ENCODE measurements at places on chromosomes 6 and 20. TPM values are rescaled to one million over a fixed set of nuclear protein-coding genes. Genes with fewer than 3 reads are reported as not detected.

DNA sequence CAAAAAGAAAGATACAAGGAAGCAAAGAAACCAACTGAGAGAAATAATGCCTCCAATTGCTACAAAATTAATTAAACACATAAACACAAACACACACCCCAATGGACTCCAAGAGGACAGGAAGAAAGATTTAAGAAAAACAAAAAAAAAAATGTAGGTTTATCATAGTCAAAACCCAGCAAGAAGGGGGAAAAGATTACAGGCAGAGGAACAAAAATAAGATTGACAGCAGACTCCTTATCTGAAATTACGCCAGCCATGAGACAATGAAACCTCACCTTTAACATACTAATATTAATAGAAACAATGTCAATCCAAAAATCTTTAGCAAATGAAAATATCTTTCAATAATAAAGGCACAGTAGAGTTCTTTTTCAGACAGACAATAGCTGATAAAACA is 155.8 kb downstream of the RNGTT start:
- DNase-seq: no peak

GRCh38 chr20:51028616-51029212 is 5.8 kb upstream of the KCNG1 start:
- DNase-seq: no peak

OLIG3 gene
- total RNA-seq: not detected

DNA sequence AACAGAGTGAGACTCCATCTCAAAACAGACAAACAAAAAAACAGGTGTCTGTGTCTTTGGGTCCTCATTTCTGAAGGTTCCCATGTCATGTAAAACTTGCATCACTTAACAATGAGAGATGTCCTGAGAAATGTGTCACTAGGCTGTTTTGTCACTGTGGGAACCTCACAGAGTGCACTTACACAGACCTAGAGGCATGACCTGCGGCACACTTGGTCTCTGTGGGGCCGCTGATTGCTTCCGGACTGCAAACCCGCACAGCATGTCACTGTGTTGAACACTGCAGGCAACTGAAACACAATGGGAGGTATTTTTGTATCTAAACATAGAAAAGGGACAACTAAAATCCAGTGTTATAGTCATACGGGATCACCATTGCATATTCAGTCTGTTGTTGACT is 42.3 kb upstream of the TMEM181 start:
- no peak for DNase-seq

DNA sequence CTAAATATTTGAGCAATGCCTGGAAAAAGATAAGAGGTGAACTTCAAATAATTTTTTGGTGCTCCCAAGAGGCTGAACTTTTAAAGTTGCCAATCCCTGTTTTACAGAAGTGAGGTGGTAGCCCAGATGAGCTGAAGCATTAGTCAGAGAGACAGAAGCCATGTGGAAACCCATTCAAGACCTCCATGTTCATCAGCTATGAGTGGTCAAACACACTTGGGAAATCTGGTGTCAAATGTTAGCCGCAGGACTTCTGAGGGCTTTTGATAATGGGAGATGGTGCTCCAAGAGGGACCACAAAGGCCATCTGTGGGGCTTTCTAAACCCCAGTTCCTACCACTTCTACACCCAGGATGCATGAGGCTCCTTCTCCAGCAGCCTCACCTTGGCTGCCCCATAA is 77.5 kb upstream of the MRPS10 start:
- DNase-seq: no peak

- no peak for DNase-seq
Observed at GRCh38 chr20:63283397-63284082, 9.4 kb upstream of the COL20A1 start.

GRCh38 chr6:134772671-134773360 is 177.1 kb downstream of the ALDH8A1 start:
- no peak for DNase-seq

NOL4L gene
- 33.6 TPM for total RNA-seq

- peak; percentile 56 for DNase-seq
Observed at GRCh38 chr6:53794137-53794719, 577 bp upstream of the LRRC1 start.

- no peak for DNase-seq
Observed at GRCh38 chr6:138652824-138653223, 120.7 kb upstream of the CCDC28A start.

DNA sequence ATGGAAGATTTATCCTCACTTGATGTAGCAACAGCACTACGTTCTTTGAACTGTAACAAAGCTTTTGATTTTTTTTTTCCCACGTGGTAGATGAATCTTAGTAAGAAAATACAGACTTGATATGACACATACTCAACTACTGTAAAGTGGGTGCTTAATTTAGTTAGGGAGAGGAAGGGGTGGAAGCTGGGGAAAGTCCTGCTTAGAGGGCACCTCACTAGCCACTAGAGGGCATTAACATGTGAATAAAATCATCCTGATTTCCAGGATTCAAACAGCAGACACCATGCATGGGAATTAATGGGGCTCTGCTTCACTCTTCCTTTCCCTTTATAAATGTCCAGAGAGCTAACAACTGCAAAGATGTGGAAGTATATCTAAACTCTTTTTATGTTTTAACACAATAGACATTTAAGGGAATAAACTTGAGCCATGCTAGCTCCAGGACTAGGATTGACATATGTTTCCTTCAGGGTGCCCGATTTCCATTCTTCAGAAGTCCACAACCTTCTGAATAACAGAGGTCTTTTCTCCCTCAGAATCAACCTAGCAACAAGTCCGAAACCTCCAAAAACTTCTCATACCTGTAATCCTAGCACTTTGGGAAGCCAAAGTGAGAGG is 250.1 kb downstream of the ATXN1 start:
- no peak for DNase-seq

DNA sequence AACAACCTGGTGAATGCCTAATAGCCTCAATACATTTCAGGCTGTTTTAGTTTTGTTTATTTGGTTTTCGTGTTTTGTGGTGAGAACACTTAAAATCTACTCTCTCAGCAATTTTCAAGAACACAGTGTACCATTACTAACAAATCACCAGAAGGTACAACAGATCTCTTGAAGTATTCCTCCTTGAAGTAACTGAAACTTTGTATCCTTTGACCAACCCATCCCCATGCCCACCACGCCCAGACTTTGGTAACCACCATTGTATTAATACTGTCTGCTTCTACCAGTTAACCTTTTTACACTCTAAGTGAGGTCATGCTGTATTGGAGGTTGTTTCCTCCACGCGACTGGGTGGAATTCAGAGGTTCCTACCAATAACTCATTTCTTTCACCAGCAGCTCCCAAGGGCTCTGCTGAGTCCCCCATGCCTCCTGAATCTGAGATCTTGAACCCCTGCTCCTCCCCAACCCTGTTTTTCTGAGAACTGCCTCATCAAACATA is 5.7 kb upstream of the TRIM40 start:
- DNase-seq: no peak
